ENCODE measurements at places on chromosomes 3 and 15.
A peak's percentile ranks its signal among the peaks of the same experiment; 100 is the strongest.

DNA sequence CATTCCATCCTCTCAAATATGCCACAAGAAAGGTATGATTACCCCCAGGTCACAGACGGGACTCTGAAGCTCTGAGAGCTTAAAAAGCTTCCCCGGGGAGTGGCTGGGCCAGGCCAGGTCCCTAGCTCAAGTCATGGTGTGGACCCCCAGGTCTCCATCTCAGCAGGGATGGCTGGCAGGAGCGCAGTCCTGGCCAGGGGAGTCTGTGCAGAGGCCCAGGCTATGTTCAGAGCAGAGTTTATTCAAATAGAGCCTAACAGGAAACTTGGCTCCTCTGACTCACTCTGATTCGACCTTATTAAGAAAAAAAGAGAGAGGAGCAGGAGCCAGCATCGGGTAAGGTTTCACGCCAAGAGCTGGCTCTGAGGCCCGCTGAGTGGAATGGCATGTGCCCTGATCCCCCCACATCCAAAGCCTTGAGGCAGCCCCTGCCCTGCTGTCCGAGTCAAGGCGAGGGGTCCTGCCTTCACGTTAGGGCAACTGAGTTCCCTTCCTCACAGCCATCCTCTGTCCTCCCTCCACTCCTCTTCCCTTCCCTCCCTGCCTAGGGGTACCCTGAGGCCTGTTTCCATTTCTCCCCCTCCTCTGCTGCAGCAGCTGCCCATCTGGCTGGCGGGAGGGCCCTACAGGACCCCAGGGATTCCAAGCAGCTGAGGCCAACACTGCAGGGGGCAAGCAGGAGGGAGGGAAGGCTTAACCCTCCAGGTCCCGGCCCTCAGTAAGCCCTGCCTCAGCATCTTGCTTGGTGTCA lies 1.9 kb upstream of the LOXL1 start:
- DNase-seq: peak; percentile 73

DNA sequence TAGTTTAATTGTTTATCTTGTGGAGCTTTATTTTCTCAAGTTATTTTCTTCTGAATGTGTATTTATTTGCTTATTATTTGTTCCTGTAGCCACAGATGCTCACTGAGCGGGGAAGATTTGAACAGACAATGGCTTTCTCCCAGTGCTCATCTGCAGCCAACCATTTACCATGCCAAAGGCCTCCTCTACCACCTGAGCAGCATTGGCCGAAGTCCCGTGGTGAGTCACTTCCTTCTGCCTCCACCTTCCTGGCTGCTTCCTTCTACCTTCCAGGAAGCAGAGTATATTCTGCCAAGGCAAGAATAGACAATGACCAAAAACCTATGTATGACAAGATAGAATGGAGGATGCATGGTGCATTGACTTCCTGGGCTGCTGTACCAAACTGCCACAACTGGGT lies 443.1 kb downstream of the AGBL1 start:
- no peak for DNase-seq

- DNase-seq: no peak
These were observed 246.0 kb downstream of the EPHA3 start for GRCh38 chr3:89353465-89353864.

DNA sequence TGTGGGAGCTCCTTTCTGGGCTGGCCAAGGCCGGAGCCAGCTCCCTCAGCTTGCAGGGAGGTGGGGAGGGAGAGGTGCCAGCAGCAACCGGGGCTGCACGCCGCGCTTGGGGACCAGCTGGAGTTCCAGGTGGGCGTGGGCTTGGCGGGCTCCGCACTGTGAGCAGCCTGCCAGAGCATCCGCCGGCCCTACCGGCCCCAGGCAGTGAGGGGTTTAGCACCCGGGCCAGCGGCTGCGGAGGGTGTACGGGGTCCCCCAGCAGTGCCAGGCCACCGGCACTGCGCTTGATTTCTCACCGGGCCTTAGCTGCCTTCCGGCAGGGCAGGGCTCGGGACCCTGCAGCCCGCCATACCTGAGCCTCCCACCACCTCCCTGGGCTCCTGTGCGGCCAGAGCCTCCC lies 651.0 kb upstream of the ARPP21 start:
- no peak for DNase-seq

DNA sequence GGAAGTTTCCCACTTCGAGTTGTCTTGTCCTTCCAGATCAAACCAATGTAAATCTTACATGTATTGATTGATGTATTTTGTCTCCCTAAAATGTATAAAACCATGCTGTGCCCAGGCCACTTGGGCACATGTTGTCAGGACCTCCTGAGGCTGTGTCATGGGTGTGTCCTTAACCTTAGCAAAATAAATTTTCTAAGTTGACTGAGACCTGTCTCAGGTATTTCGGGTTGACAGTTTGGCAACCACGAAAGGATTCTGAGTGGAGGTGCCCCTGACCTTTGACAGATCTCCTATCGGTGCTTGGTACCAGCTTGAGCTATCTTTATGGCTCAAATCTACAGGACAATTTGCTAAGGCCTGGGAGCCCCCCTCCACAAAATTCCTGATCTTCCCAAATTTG lies 1.7 kb upstream of the POC1A start:
- no peak for DNase-seq

- DNase-seq: no peak
These were observed 1.3 kb upstream of the PRKAR2A start for GRCh38 chr3:48848816-48849515.

- no peak for DNase-seq
These were observed 21.5 kb downstream of the TJP1 start for GRCh38 chr15:29800491-29801366.

DNA sequence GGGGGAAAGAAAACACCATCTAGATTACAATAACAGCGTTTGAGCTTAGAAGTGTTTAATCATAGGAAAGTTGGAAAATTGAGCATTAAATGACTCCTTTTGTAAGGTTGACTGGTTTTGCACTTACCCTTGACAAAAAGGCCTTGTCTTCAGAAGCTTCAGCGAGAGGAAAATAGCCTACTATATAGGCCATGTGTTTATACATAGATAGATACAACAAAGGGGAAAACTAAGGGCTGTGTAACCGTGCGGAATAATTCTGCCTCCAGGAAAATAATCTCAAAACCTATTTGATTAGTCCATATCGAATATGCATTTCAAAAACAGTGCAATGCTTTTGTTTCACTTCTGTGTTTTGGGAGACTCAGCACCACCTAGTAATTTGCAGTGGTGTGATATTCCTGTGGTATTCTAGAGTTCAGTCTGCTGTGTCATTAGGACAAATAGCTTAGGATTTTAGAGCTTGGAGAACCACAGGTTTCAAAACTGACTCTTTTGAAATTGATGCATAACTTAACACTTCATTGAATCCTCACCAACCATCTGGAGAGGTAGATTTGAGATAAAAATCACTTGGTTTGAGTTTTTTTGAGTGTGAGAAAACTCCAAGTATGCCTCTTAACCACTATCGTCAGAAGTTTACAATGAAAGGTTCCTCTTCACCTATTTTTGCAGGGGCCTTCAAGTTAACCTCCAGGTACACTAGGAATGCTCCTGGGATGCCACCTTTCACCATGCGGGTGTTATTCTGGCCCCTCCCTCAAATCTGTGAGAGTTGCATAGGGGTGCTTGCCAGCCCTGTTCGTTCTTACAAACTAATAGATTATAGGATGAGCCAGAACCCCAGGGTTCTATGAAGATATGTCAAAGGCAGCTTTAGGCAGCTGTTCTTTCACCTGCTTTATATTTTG lies 1.9 kb downstream of the ARHGAP31 start:
- no peak for DNase-seq

DNA sequence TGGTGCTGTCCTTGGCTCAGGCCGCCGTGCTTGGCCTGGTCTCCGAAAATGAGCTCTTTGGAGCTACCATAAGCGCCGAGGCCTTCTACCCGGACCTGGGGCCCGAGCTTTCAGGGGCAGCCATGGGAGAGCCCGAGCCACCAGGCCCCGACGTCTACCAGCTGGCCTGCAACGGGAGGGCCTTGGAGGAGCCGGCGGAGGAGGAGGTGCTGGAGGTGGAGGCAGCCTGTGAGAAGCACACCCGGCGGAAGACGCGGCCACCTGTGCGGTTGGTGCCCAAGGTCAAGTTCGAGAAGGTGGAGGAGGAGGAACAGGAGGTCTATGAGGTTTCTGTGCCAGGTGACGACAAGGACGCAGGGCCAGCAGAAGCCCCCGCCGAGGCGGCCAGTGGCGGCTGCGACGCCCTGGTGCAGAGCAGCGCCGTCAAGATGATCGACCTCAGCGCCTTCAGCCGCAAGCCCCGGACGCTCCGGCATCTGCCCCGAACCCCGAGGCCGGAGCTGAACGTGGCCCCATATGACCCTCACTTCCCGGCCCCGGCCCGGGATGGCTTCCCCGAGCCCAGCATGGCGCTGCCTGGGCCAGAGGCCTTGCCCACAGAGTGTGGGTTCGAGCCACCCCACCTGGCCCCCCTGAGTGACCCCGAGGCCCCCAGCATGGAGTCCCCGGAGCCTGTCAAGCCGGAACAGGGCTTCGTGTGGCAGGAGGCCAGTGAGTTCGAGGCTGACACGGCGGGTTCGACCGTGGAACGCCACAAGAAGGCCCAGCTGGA lies 34.9 kb downstream of the IDH2 start:
- DNase-seq: no peak

DNA sequence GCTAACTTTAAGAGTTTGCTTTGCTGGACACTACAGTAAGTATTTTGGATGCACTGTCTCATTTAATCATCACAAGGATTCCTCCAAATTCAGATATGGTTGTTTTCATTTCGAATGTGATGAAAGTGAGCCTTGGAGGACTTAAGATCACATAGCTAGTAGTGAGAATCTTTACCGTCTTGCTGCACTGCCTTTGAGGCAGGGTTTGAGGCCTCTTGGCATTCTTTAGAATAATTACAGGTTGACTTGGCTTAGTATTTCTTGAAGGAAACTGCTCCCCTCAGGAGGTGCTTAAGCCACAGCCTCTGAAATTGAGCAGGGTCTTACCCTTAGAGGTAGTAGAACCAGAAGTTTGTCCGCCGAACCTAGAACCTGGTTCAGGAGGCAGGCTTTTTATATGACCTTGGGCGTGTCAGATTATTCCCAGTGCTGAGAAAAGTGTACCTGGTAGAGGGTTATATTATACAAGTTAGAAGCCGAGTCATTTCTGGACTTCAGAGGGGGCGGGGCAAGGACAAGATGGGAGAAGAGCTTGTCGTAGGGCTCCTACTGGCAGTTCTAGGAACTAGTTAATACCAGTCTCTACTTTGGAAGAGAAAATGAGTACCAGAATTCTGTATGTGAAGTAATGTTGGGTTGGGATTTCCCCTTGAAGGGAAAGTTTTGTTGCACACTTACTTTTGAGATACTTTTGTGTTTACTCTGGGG lies 1.1 kb downstream of the TFG start:
- DNase-seq: peak; percentile 26

GRCh38 chr3:73467211-73467610 lies 157.5 kb downstream of the PDZRN3 start:
- no peak for DNase-seq

- DNase-seq: no peak
These were observed 18.2 kb upstream of the ITGA11 start for GRCh38 chr15:68450192-68450591.

- no peak for DNase-seq
These were observed 10.2 kb upstream of the DLL4 start for GRCh38 chr15:40918799-40919392.

GRCh38 chr3:82883072-82883471 lies 1121.6 kb upstream of the GBE1 start:
- no peak for DNase-seq

DNA sequence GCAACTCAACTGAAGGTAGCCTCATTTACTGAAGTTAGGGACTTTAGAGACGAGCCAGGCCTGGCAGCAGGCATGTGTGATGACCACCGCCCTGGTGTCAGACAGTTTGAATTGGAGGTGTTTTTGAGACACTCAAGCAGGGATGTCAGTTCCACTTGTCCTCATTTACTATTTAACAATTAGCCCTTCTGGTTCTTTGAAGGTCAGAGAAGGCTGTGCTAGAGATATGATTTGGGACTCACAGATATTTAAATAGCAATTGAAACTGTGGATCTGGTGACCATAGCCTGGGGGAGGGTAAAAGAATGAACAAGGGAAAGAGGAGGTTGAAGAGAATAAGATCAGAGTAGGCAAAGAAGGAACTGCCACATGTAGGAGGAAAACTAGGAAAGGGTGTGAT lies 74.6 kb downstream of the REC114 start:
- DNase-seq: no peak

- DNase-seq: no peak
These were observed 29.6 kb downstream of the FAN1 start for GRCh38 chr15:30933293-30933692.

DNA sequence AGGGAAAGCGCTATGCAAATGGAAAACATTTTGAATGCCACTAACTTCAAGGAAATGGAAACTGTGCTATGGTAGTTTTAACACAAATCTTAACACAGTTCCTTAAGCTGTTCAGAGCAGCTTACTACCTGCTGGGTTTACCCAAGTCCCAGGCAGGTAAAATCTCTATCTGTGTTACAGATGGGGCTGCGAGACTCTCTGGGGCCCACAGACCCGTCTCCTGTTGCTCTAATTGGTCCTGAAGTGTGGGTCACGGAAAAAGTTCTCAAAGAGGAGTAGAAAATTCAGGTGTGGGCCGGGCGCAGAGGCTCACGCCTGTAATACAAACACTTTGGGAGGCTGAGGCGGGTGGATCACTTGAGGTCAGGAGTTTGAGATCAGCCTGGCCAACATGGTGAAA lies 16.9 kb upstream of the ZFYVE19 start:
- DNase-seq: no peak

- no peak for DNase-seq
These were observed 262.0 kb downstream of the CGGBP1 start for GRCh38 chr3:87796843-87797185.

DNA sequence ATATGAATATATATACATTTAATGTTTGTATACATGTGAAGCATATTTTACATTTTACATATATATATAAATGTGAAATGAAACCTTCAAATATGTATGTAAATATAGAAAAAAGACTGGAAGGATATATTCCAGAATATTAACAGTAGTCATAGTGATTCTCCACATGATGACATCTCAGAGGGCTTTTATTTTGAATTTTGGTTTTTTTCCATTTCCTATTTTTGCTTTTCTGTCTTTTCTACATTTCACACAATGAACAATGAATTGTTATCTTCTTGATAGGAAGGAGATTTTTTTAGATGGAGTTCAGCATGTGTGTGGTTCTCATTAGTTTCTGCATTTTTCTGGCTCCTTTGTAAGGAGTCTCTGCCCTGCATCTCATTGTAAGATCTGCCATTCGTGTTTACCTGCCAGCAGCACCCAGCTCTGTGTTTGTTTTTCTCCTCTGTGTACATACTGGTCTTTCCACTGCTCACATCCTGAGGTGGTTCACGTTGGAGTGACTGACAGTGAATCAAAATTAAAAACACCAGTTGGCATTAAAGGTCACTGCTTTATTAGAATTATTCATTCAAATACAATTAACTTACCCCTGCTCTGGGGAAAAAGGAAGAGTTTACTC lies 425.3 kb upstream of the MDFIC2 start:
- no peak for DNase-seq

All from HS-5 (cell line).